ENCODE measurements at places on chromosomes 3 and 15.

GRCh38 chr3:53518495-53518981, 24.1 kb downstream of the CACNA1D start:
- DNase-seq: no peak

- no peak for DNase-seq
These were observed 197.2 kb downstream of the VGLL3 start for GRCh38 chr3:86793786-86794185.

DNA sequence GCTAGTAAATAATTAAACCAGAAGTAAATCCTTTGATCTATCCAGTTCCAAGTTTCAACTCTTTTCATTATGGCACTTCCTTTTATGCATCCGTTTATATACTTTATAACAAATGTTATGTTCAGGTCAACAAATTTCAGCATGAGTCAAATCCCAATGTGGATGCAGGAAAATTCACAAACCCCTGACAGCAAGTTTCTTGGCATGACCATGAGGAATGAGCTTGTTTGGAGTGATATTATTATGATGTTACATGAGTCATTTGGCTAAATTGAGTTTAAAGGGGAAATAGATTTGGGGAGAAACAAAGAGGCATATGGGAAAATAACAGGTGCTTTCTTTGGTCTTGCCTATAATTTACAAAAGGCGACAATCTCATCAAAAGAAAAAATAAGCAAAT, 32.1 kb upstream of the KCNMB2 start:
- DNase-seq: no peak

DNA sequence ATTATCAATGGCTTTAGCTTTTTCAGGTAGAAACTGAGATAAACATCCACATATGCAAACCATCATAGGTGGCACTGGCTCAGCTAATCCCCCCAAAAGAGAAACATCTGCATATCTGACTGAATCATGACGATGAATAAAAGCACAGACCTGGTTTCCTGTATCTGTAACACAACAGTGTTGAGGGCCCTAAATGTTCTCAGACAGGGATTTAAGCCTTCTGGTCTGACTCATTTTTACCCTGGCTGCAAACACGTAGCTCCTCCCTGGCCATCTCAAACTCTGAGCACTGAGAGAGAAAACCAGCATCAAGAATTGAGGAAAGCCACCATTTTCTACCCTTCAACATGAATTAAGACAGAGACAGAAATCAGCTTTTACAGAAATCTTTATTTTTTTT, 35.2 kb downstream of the GLB1 start:
- no peak for DNase-seq

DNA sequence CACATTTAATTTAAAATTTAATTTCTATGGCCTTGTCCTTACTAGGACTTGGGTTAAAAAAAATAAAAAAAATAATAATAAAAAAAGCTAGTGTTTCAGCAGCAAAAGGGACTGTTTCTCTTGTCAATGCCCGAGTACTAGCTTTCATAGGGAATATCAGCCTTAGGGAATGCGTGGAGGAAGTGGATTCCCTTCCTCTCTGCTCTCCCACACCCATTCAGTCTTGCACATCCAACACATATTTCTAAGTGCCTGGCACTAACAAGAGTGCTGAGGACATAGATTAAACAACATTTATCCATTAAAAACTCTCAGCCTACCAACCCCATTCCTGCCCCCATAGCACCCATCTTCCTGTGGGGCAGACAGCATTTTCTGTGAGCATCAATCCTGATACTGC, 6.2 kb downstream of the ZNF385D start:
- no peak for DNase-seq

DNA sequence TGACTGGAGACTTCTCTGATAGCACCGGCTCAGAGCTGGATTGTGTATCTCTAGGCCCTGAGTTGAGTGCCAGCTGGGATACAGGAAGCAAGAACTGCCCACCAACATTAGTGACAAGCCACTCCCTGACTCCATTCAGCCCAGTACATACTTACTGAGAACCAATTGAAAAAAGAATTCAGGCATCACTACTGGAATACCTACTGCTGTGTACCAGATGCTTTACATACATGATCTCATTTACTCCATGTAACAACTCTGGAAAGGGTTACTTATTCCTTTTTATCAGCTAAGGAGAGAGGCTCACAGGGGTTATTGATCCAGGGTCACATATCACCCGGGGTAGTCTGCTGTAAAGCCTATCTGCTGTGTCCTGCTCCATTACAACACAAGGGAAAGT, 1.3 kb upstream of the SYN2 start:
- no peak for DNase-seq

GRCh38 chr3:196193133-196193735, 18.0 kb downstream of the ZDHHC19 start:
- no peak for DNase-seq

DNA sequence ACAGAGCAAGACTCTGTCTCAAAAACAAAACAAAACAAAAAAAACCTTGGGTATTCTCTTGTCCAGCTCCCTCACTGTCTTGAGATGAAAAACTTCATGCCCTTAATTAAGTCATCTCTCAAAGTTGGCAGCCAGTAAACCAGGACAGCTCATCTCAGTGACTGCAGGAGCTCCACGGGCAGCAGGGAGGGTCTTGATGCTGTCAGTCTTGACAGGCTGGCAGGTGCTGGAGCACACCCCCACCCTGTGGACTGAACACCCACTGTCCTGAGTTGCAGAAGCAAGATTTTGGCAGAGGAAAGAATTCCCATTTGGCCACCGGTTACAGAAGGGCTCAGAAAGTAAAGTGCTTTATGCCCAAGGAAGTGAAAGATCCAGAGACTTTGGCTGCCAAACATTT, 8.0 kb downstream of the DNAJA4 start:
- no peak for DNase-seq

- DNase-seq: no peak
These were observed 396.4 kb downstream of the NLGN1 start for GRCh38 chr3:173793963-173794362.

GRCh38 chr3:52454938-52455282, 494 bp upstream of the NISCH start:
- no peak for DNase-seq

DNA sequence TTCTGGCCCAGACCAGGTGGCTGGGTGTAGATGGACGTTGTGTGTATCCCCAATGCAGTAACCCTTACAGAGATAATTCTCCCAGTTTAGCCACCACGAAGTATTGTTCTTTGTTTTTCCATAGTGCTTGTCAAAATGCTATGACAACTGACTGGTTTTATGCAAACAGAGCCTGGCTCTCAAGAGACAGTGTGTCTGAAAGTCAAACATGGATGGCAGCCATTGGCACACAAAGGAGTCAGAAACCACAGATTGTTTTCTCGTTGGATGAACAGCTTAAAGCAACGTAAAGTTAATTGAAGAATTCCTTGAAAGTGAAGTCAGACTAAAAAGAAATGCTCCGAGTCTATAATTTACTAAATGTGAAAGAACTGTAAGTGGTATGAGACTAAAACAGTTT, 91.2 kb downstream of the FILIP1L start:
- DNase-seq: no peak

DNA sequence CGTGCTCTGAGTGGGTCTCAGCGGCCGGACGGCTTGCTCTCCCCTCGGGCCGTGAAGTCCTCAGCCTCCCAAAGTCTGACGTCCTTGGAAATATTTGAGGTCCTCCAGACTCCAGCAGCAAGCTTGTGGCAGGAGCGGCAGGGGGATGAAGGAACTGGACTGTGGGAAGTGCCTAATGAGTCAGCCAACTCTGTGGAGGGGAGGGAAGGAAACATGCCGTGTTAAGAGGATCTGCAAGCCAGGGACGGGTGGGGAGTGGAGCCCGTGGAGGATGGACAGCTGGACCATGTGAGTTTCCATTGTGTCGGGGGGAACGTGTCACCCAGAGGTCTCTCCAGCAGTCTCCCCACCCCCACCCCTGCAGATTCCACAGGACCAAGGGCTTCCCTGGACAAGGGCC, 39.4 kb upstream of the IDH2 start:
- DNase-seq: no peak

DNA sequence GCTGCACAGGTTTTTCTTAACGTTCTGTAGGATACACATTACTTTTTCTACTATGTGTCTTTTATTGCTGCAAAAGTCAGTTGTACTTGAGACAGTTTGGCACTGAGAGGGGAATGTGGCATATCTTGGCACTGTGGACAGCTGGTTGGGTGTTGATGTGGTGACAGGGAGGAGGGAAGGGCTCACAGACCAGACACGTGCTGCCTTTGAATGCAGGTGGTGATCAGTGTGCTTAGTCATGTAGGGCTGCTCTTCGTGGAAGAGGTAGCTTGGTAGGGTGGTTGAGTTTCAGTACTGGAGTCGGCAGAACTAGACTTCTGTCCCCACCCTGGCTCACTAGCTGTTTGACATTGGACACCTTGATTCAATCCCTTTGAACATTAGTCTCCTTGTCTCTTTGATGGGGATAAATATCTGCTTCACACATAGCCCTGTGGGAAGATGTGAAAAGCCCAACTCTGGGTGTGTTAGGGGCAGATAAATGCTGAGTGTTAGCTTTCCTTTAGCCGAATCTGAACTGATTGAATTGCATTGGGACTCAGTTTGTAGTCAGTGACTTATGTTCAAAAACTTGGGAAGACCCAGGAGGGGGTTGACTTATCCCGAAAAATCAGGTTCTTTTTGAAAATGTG, 108.4 kb downstream of the PTPRG start:
- no peak for DNase-seq

DNA sequence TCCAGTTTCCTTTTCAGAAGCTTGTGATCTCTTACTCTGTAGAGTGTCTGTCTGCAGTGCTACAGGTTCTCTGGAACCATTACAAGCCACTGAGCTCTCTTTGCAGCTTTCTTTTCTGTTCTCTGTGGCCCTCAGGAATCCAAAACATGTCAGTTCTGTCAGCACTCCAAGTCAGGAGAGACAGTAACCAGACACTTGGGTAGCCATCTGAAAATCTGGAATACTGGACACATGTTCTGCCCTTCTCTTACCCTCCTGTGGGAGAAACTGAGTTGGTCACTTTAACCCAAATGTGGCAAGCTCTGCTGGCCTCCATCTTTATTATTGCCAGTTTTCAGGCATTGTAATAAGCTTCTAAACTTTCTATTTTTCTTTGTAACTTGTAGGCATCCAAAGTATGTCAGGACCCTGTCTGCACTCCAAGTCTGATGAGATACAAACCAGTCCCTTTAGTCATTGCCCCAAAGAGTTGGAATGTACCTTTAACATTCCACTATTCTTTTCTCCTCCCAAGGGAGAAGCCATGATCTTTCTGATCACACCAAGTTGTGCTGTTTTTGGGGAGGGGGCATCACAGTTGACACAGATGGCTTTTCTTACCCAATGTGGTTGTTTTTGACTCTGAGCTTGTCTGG, 183.7 kb downstream of the DPH6 start:
- no peak for DNase-seq

DNA sequence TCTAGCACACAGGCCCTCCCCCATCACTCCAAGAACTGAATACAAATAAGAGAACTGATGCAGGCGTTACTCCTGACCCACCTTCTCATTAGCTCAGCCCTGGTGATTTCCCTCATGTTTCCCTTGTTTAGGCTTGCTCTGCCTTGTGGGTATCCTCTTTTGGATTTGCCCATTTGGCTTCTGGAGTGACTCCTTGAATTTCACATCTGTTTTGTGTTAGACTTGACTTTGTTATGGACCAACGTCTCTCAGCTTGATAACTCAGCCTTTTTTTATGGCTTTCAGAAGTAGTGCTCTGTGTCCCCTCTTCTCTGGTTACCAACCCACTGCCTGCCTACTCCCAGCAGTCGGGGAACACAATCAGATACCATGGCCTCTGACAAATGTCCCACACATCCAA, 11.3 kb upstream of the TMOD3 start:
- DNase-seq: no peak

DNA sequence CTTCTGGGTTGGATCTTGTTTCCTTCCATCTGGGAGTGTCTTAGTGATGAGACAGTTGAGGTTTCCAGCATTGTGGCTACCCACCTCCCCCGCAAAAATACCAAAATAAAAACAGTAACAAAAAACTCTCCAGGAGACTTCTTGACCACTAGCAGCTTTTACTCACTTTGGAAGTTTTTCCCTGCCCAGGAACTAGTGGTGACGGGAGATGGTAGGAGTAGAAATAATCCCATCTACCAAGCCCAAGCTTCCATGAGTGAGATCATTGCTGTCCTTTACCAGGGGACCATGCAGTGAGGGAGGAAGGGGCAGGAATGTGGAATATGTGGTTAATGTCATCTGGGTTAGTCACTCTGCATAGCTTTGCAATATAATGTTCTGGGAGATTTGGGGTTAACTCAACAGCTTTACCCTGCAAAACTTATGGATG, 187.7 kb downstream of the ITPR1 start:
- DNase-seq: no peak

- no peak for DNase-seq
These were observed 464.3 kb upstream of the AGTR1 start for GRCh38 chr3:148233403-148233802.

DNA sequence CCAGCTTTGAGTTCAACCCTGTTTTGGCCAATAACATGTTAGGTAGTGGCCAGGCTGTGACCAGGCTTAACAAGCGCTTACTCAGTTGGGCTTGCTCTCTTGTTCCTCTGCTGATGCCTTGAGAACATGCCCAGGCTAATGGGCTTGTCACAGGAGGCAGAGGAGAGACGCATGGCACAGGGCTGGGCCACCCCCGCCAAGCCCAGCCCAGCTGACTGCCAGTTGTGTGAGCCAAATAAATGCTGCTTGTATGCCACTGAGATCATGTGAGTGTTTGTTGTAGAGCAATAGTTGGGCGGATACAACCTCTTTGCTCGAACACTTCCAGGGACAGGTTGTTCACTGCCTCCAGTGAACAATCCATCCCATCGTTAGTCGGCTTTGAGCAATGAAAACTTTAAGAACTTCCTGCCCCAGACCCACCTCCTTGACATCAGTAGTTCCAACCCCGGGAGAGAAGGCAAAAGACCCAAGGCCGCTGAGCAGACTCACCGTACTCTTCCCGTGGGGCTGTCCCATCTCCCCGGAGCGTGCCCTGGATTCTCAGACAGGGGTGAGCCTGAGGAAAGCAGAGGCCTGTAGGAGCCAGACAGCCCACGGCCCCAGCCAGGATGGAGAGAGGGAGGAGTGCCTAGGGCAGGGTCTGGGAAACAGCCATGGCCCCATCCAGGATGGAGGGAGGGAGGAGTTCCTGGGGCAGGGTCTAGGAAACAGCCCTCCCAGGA, 4.1 kb downstream of the PLA2G4F start:
- peak; percentile 35 for DNase-seq

DNA sequence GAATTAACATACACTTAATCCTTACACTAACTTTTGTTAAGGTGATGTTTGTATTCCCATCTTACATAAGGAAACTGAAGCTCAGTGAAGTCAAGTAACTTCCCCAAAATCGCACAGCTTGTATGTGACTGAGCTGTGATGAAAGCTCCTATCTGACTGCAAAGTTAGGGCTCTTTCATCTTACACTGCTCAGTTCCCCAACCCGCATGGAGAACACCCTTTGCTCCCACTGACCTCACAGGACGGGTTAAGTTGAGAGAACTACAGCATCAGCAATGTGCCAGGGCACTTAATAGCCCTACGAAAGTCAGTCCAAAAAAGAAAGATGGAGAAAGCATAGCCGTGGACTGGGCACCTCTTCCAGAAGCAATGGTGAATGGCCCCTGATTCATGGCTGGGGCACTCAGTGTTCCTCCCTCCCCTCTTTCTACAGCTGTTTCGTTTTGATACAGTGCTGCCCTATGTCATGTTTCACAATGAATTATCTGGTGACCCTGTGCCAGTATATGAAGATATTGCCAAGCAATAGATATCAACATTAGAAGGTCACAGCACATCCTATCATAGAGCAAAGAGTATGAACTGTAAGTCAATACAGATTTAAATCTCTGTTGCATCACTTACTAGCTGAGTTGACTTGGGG, 38.0 kb downstream of the CADPS start:
- no peak for DNase-seq

- no peak for DNase-seq
These were observed 39.8 kb downstream of the IDH2 start for GRCh38 chr15:90062462-90062932.
